ENCODE measurements at places on chromosomes 11 and 22.
A peak's percentile ranks its signal among the peaks of the same experiment; 100 is the strongest.

DNA sequence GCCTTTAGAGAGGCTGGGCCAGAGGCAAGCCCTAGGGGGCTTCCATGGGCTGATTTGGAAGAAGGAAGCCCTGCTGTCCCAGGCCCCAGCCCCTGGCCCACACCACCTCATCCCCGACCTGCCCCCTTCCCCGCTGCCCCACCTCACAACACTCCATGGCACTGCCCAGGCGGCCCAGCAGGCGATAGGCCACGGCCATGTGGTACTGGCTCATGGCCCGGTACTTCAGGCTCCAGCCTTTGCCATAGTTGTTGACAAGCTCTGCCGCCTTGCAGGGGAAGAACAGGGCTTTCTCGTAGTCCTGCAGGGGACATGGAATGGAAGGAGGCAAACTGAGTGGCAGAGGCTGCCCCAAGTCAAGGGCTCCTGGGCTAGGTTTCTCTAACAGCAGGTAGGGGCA, 6.4 kb downstream of the RAPSN start:
- DNase-seq = no peak

DNA sequence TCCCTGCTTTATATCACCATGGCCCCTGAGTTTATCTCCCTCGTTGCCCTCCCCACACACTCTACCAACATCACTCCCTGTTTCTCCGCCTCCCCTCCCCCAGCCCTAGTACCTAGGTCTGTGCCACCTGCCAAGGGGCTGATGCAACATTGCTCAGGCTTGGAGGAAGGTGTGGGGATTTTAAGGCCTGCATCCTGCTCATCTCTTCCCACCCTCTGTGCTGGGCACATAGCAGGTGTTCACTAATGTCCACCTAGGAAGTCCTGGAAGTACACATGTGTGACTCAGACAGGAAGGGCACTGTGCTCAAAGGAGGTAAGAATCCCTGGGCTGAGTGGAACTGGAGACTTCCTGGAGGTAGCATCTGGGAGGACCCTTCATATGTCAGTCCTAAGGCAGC, 37.0 kb downstream of the PDE2A start:
- no peak for DNase-seq

- DNase-seq = no peak
These were observed 452.3 kb upstream of the RAG2 start for GRCh38 chr11:37050311-37050710.

DNA sequence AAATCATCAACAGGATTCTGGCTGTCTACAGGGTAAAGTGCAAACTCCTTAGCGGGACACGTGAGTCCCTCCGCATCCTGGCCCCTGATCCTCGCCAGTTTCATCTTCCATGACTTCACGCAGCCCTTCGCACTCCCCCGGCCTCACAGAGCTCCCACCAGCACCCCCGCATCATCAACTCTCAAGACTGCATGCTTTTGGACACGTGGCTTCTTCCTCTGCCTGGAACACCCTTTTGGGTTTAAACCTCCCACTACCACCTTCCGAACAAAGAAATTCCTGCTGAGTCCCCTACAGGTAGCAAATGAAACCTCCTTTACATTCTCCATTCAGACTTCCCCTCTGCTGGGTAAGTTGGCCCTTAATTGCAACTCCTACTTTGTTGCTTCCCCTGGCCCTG, 12.6 kb upstream of the EIF3M start:
- DNase-seq = no peak

GRCh38 chr11:123469586-123469985, 39.5 kb downstream of the GRAMD1B start:
- no peak for DNase-seq

- DNase-seq = no peak
These were observed 8.0 kb downstream of the RAB6A start for GRCh38 chr11:73752903-73753302.

DNA sequence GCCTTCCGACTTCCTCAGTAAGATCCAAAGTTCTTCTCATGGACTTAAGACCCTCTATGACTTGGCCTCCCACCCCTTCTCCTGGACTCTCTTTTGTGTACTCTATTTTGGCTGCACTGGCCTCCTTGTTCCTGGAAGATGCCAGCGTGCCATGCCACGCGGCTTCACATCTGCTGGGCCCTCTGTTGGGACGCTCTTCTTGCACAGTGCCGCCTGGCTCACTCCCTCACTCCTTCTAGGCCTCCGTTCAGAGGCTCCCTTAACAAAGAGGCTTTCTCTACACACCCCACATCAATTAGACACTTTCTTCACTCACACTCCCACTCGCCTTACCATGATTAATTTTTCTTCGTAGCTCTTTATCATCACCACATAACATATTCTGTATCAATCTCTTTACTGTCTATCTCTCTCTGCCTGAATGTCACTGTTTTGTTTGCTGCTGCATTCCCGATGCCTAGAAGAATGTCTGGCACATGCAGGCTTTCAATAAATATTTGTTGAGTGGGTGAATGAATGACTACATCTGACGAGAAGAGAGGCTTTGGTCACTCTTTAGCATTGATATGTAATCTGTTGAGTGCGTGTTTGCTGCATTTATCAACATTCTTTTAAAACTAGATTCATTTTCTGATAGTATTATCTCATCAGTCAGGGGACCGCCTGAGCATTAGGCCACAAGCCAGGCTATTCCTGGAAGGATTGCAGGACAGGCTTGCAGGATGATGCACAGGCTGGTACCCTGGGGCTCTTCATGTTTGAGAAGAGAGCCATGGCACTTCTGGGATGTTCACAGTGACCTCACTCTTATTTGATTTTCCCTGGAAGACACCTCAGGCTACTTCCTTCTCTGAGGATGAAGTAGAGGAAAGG, 60.6 kb upstream of the AMPD3 start:
- no peak for DNase-seq

DNA sequence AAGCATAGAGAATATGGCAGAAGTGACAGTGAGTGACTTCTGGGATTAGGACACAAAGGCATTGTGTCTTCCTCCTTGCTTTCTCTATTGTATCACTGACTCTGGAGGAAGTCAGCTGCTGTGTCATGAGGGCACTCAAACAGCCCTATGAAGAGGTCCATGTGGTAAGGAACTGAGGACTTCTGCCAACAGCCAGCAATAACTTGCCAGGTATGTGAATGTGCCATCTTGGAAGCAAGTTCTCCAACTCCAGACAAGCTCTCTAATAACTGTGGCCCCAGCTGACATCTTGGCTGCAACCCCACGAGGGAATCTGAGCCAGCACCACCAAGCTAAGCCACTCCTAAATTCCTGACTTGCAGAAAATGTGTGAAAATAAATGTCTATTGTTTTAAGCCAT, 83.6 kb upstream of the ZBED5 start:
- no peak for DNase-seq

DNA sequence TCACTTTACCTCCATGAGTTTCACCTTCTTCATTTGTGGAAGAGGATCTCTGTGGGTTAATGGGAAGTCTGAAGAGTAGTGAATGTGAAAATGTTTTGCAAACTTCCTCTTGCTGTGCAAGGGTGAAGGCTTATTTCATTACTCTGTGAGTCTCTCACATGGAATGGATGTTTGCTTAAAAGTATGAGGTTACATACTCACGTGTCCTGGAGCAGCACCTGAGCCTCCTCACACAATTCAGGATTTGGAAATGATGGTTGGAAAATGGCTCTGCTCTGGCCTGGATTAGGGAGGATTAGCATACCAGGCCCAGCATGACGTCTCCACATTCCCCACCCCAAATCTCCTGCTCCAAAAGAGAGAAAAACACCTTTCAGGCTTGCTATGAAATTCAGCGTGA, 4.8 kb downstream of the GRAMD1B start:
- peak; percentile 54 for DNase-seq

GRCh38 chr11:72570893-72571661, 103.1 kb downstream of the PDE2A start:
- no peak for DNase-seq

DNA sequence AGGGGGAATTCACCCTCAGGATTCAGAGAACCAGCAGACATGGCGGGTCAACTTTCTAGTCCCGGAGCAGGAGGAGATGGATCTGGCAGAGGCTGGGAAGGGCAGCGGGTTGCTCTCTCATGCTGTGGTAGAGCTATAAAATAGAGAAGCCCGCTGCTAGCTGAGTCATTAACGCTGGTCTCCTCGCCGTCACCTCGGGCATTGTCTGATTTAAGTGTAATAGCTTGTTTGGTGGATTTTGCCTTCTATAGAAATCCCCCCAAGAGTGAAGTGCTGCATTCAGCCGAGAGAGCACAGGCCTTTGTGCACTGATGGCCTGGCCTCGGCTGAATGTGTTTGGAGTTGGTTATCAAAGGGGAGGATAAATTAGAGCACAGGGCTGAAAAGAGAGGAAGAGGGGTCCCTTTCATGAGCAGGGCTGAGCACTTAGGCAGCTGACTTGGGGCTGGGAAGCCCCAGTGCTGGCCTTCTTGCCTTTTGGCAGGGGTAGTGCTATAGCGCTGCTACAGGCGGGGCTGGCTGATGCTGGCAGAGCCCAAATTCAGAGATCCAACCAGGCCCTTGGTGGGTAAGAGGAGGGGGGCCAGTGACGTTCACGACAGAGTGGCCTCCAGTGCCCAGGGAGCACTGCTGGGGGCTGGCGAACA, 161.1 kb upstream of the CADM1 start:
- DNase-seq = no peak

DNA sequence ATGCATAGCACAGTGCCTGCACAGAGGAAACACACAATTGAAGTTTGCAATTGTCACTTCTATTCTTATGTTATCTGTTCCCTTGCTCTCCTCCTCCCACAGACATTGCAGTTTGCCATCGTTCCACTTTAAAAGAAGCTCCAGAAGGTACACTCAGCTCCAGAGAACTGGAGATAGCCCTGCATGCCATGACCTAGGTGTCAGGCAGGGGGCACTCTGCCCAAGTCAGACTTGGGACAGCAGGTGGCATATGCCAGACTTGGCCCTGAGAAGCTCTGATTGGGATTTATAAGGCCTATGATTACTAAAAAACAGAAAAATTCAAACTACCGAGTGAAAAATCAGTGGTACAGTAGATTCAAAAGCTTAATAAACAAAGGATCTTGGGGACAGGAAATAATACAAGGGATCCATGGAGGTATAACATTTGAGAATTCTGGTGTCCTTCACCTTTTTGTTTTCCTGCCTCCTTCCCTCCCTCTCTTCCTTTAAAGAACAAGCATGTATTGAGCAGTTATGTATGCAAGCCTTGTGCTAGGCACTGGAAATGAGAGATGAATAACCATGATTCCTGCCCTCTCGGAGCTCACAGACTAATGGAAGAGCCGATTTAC, 40.0 kb downstream of the TENM4 start:
- peak; percentile 36 for DNase-seq

- no peak for DNase-seq
These were observed 110.8 kb downstream of the UVRAG start for GRCh38 chr11:75925785-75926164.

GRCh38 chr22:17481424-17481823, 81.9 kb upstream of the SLC25A18 start:
- DNase-seq = no peak

GRCh38 chr11:66868082-66868725, 11.3 kb downstream of the LRFN4 start:
- no peak for DNase-seq

DNA sequence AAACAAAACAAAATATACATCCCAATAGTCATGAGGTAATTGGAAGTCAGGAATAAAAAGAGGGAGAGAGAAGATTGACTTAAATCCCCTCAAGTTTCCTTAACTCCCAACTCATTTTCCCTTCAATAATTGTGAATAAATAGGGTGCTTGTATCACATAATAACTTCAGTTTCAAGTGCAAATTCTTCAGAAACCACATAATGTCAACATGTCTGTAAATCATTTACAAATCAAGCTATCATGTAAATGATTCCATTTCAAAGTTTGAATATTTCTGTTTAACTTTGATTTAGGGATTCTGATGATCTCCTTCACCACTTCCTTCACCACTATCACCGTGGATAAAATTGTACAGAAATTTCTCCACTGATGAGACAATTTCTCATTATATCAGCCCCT, 23.2 kb downstream of the CASP5 start:
- DNase-seq = no peak

GRCh38 chr11:117390743-117391142, 63.1 kb downstream of the CEP164 start:
- no peak for DNase-seq

- DNase-seq = peak; percentile 27
These were observed 314.4 kb downstream of the AASDHPPT start for GRCh38 chr11:106391771-106392420.

- no peak for DNase-seq
These were observed 63.8 kb upstream of the APOA1 start for GRCh38 chr11:116901211-116901610.

GRCh38 chr11:44763121-44763820, 36.5 kb downstream of the TSPAN18 start:
- DNase-seq = no peak

GRCh38 chr22:40258017-40258416, 80.3 kb downstream of the TNRC6B start:
- DNase-seq = no peak

- peak; percentile 51 for DNase-seq
These were observed 7.5 kb downstream of the DPAGT1 start for GRCh38 chr11:119093942-119094815.

- peak; percentile 90 for DNase-seq
These were observed 40.9 kb upstream of the BLID start for GRCh38 chr11:122156940-122157382.

- no peak for DNase-seq
These were observed 4.7 kb downstream of the ACY3 start for GRCh38 chr11:67645521-67646461.

DNA sequence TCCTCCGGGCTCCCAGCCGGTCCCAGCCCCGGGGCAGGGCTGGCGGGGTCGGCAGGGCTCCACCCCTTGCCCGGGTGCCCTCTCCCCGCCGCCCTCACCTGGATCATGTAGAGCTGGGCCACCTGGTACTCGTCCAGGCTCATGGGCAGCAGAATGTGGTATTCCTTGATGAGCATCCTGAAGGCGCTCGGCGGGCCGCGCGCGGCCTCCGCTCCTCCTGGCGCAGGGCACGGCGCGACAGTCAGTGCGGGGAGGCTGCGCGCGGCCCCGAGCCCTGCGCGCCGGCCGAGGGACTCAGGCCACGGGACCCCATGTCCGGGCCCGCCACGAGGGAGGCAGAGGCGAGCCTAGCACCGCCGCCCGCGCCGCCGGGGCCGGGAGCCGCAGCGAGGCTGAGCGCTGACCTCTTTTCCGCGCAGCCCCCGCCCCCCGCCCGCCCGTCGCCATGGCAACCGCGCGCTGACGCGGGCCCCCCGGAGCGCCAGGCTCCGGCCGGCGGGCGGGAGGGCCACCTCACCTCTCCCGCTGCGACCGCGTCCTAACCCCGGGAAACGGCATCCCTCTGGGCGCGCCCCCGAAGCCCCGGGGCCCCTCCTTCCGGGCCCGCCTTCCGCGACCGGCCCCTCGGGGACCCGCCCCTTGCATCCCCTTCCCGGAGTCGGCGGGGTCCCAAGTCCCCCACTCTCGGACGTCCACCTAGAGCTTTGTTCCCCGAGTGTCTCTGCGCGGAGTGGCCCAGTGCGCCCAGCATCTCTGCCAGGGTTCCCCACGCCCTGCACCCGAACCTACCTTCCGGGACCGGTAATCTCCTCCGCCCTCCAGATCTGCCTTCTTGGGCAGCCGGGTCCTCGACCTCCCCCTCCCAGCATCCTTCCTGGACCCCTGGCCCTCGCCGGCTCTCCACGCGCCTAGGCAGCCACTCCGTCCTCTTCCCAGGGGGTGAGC, 886 bp downstream of the PITPNM1 start:
- DNase-seq = peak; percentile 45

- DNase-seq = no peak
These were observed 21.3 kb upstream of the CACNG2 start for GRCh38 chr22:36724836-36725235.

GRCh38 chr11:21321530-21321929, 652.1 kb downstream of the NELL1 start:
- DNase-seq = no peak

GRCh38 chr22:24819911-24820461, 14.0 kb downstream of the SGSM1 start:
- no peak for DNase-seq
